T-helper 22 cell (primary cell): ENCODE measurements at places on chromosomes 2 and 18.

DNA sequence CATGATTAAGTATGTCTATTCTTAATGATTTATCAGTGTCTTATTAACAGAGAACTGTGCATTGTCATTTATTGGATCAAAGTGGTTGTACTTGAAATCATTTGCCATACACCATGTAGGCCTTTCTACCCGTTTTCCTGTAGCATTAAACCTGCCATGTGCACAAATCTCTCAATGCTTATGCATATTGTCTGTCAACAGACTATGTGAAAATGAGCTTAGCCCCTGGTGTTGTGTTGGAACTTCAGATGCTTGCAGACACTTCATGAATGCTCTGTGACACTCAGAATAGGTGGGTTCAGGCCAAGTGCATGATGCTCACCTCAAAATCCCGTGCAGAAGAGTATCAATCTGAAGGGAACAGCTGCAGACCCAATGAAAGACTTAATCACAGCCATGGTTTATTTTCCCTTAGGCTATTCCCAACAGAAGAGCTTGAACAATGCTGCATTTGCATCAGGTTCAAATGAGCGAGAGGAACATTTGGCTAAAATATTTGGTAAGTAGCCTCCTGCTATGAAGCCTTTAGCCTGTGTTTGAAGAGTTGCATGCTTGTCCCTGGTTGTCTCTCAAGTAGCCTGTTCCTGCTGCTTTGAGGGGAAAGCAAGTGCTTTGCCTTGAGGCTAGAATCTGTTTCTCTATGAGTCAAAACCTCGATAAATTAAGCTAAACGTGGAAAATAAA is 6.1 kb downstream of the C2orf92 start:
- no peak for DNase-seq

DNA sequence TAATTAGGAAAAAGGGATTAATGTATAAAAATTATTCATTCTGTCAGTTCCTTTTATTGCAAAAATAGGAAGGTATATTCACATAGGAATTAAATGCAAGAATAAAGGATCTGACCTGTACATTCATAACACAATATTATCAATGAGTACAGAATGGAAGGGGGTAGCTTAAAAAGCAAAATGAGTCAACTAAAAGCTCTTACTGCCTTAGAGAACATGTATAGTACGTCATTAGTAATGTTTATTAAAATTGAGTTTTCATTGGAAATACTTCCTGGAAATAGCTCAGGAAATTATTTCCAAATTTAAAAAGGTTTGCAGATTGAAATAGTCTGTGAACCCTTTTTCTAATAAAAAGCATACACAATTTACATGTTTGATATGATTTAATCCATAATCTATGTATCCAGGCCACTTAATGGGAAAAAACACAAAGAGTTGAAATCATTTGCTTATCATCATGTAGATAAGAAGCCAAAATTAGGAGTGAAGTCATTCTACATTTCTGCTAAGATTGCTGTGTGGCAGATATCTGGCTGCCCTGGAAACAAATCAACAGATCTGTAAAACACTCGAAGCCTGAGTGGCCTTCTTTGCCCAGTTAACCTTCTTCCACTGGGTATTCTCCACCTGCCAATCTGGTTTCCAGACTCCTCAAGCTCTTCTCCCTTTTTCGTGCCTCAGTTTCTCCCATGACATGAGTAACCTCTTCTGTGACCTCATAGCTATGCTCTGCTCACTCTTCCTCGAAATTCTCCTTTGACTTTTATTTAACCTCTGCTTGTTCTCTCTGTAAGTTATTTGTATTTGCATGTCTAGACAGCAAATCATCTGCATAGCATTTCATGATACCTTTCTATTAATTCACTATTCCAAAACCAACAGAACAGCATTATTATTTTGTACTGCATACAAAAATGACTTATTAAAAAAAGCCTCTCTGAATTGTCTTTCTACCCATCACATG is 181.2 kb upstream of the REV1 start:
- DNase-seq: no peak

DNA sequence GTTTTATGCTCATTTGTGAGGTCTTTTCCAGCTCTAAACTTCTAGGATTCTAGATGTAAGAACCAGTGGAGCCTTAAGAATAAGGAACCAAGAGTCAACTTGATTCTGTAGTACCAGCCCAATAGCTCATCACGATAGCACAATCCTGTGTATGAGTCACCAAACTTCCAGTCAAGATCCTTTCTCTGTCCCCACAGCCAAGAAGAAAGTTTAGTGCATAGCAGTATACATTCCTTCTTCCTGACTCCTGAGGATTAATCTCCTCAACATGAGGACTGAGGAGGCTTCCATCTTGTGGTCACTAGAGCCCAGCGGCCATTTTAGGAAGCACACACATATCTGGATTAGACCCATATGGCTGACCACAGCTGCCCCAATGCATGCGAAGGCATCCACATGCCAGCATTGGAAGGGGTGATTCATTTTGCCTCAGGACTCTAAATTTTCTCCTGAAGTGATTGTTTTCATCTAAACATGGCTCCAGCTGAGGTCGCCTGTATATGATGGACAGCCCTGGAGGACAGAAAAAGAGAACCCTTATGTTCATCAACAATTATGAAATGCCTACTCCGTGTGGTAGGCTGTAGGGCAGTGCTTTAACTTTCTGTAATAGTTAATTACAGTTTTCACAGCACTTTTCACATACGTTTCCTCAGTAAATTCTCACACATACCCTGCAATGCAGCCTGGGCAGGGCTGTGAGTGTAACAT is 53.5 kb downstream of the RASGRP3 start:
- DNase-seq: no peak

GRCh38 chr2:212549463-212549862 is 10.9 kb upstream of the ERBB4 start:
- no peak for DNase-seq

DNA sequence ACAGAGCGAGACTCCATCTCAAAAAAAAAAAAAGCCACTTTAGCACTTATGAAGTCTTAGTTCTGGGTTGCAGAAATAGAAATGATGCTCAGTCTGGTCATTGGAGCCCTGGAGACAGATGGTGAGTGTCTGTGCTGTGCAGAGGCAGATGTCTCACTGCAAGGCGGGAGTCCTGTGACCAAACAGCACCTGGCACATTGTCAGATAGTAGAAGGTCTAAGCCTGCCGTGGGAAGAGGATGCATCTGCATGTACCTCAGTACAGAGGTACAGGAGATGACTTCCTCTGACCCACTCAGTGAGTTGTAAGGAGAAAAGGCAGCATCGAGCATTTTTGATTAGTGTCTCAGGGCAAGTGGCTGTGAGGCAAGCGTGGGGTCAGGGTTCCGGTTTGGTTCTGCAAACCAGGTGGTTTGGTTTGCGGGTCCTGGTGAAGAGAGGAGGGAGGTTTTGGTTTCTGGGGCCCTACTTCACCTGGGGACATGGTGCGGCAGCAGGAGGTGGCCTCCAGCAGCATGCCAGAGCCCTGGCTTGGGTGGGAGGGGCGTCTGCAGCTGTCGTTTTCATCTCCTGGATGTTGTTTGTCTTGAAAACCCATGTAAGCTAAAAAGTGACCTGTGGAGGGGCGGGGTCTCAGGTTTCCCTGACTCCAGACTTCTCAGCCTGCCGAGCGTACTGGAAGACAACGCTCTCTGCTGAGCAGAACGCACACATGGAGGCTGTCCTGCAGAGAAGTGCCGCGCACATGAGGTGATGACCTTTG is 3.8 kb downstream of the RBFA start:
- DNase-seq: no peak

DNA sequence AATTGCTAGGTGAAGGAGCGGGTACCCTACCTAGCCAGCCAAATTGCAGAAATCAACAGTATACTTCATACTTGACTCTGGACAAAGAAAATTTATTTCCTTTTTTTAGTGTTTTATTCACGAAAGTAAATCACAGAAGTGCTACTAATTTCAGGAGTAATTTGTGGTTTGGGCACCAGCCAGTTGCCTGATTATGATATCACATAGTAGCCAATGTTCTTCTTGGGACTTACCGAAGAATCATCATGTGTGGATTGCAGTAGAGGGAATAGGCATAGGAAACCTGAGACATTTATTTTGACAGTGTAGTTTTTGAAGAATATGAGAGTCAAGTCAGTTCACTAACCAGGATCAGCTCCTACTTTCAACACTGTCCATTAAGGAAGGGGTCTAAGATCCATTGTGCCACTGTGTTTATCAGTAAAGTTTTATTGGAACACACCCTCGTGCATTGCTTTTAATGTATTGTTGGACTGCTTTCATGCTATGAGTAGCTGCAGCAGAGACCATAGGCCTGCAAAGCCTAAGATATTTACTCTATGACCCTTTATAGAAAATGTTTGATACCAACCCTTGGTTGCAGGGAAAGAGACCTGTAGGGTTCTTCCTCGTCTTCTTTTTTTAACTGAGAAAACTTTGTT is 32.1 kb downstream of the TNFRSF11A start:
- DNase-seq: no peak

- DNase-seq: no peak
Measured at GRCh38 chr18:48739266-48740067, 200.6 kb downstream of the CTIF start.

DNA sequence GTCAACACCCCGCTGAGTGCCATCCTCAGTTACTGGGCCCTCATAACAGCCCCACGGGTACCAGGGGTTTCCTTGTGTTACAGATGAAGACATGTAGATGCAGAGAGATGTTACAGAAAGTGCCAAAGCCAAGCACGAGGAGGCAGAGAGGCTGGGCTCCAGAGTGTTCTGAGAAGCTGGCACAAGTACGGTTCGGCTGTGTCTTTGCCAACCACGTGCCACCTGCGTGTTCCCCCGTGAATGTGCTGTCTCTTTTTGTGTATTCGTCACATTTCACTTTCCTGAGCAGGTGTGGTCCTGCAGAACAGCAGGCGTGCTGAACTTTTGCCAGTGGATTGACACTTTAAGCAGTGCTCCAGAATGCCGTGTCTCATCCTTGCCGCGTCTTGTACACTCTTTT is 124.6 kb downstream of the NCK2 start:
- DNase-seq: no peak

GRCh38 chr2:105711394-105711793 is 33.3 kb upstream of the NCK2 start:
- DNase-seq: no peak

DNA sequence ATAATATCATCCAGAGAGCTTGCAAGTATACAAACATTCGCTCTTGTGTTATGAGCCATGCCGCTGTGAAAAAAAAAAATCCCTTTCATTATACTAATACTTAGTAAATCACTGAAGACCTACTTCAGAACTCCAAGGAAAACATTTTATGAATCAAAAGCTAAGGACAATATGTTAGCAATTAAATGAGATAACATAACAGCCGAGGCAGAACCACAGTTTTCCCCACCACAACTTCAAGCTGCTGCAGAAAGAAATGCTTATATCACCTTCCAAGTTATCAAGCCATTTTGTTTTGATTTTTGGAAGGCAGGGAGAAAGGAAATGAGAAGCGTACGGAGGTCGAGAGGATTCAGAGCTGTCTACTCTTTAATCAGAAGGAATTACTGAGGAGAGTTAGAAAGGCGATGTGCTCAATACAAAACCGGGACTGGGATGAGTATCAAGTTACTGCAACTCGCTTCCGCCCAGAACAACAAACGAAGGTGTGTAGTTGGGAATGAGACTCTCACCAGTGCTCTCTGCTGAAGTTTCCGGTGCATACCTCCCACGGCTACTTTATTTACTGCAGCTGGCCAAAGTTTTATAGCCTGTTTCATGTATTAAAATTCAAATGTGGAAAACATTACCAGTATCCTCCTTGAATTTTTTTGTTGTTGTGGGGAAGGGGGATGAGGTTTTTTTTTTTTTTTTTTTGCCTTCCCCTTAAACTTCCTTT is 292.2 kb upstream of the CCDC68 start:
- DNase-seq: no peak
